ENCODE measurements at places on chromosomes 6 and 20. TPM values are rescaled to one million over a fixed set of nuclear protein-coding genes. Genes with fewer than 3 reads are reported as not detected.

The FAM162B gene
- not detected for total RNA-seq

The TRIM31 gene
- total RNA-seq: not detected

The GNMT gene
- total RNA-seq: 0.17 TPM

The PRKN gene
- 1.3 TPM for total RNA-seq

The SLC44A4 gene
- total RNA-seq: not detected

The GPX5 gene
- not detected for total RNA-seq

The TAF11 gene
- total RNA-seq: 11.0 TPM

The TFAP2A gene
- total RNA-seq: 15.7 TPM

The SLC32A1 gene
- total RNA-seq: not detected

The SAMD3 gene
- not detected for total RNA-seq

The TTI1 gene
- total RNA-seq: 24.3 TPM

The SLC35F1 gene
- total RNA-seq: not detected

The SLC13A3 gene
- 5.3 TPM for total RNA-seq

The AIF1 gene
- total RNA-seq: not detected

The TRIM15 gene
- not detected for total RNA-seq

The PNPLA1 gene
- not detected for total RNA-seq

The SIRPB1 gene
- total RNA-seq: 4.1 TPM

The FILIP1 gene
- not detected for total RNA-seq

The HLA-DOB gene
- total RNA-seq: 3.8 TPM

The INSM1 gene
- not detected for total RNA-seq

The GATA5 gene
- total RNA-seq: not detected

The KCNK5 gene
- 1.3 TPM for total RNA-seq

The MMP24 gene
- total RNA-seq: 6.8 TPM

The SERAC1 gene
- total RNA-seq: 24.2 TPM

The CAGE1 gene
- 0.14 TPM for total RNA-seq

The UBE2V1 gene
- total RNA-seq: 54.8 TPM

The OR2B6 gene
- total RNA-seq: not detected

The PRDM1 gene
- total RNA-seq: 17.7 TPM

The FRK gene
- total RNA-seq: 1.3 TPM

The RFX6 gene
- total RNA-seq: not detected

The SAMD5 gene
- total RNA-seq: 2.9 TPM

The PAK5 gene
- total RNA-seq: 1.3 TPM

The RNF217 gene
- 50.9 TPM for total RNA-seq

The CNR1 gene
- not detected for total RNA-seq

The SLC22A2 gene
- total RNA-seq: not detected

The SIRPB2 gene
- total RNA-seq: 0.33 TPM

The PTGIS gene
- 0.17 TPM for total RNA-seq

The F13A1 gene
- total RNA-seq: not detected

The FAM217B gene
- total RNA-seq: 13.7 TPM

The ADGRF5 gene
- total RNA-seq: 1.5 TPM

The BNIP5 gene
- total RNA-seq: not detected

The HLA-DQB1 gene
- total RNA-seq: 0.17 TPM

The SEC63 gene
- total RNA-seq: 26.2 TPM

The AKAP12 gene
- total RNA-seq: 38.0 TPM

The HCRTR2 gene
- not detected for total RNA-seq

The EYS gene
- under 0.01 TPM for total RNA-seq

The TENT5A gene
- 3.0 TPM for total RNA-seq
